ENCODE measurements at places on chromosomes 11 and 22.

DNA sequence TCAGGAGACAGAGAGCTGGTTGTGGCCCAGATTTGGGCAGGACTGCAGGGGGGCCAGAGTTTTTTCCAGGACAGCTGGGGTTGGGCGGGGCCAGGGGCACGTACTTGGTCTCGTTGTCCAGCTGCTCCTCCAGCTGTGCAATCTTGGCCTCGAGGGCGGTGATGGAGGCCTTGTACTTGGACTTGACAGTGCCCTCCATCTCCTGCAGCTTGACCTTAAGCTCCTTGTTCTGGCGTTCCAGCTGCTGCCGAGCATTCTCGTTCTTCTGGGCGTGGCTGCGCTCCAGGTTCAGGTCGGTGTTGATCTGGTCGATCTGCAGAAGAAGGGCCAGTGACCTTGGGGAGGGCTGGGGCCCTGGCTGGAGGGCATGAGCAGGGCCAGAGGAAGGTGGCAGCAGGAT is 32.1 kb downstream of the APOL1 start:
- DNase-seq: no peak

GRCh38 chr22:23243006-23243573 is 62.8 kb downstream of the BCR start:
- peak; percentile 44 for DNase-seq

GRCh38 chr11:113387605-113388211 is at the start of gene ANKK1:
TSS of gene ANKK1 (plus strand) at chr11:113387779. CDS start at chr11:113387885, 106 bp downstream.
- DNase-seq: no peak

- DNase-seq: no peak
These were observed 37.4 kb downstream of the CTNND1 start for GRCh38 chr11:57798905-57799559.

DNA sequence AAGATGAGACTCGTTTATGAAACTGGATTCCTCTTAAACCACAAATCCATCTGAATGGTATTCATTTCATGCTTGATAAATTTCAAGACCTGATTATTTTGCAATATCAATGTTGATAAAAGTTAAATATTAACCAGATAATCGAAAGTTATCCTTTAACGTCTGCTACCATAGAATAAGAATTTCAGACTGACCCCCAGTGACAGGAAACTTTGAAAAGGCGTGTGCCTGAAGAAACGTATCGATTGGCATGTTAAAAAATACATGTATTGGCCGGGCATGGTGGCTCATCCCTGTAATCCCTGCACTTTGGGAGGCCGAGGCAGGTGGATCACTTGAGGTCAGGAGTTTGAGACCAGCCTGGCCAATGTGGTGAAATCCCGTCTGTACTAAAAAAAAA is 13.9 kb downstream of the SCGB1A1 start:
- DNase-seq: no peak

DNA sequence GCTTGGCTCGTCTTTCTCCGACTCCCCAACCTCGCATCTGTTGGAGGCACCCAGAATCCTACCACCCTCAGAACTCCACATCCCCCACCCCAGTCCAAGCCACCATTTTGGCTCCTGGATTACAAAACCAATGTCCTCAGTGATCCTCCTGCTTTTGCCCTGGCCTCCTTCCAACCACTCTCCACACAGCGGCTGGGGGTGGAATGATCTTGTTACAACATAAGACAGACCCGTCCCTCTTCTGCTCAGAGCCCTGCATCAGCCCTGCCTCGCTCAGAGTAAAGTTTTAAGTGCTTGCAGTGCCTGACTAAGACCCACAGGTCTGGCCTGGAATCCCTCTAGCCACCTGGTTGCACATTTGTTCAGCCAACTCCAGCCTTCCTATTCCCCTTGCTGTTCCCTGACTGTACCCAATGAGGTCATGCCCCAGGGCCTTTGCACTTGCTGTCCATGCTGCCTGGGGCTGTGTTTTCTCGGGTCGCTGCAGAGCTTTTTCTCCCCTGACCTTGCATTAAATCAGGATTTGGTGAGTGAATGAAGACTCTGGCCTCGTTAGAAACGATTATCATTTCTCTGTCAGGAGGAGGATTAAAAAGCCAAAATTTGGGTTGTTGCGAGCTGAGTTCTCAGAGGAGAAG is 67.3 kb downstream of the IGF2 start:
- no peak for DNase-seq

- no peak for DNase-seq
These were observed 15.8 kb downstream of the OR8D1 start for GRCh38 chr11:124297921-124298320.

GRCh38 chr22:31086703-31087330 is 5.7 kb downstream of the SMTN start:
- no peak for DNase-seq

GRCh38 chr11:45652781-45653180 is 12.6 kb downstream of the CHST1 start:
- DNase-seq: no peak

- no peak for DNase-seq
These were observed 43.2 kb downstream of the ARHGAP42 start for GRCh38 chr11:100730266-100730665.

- DNase-seq: no peak
These were observed 2.5 kb upstream of the PAX6 start for GRCh38 chr11:31813391-31814175.

DNA sequence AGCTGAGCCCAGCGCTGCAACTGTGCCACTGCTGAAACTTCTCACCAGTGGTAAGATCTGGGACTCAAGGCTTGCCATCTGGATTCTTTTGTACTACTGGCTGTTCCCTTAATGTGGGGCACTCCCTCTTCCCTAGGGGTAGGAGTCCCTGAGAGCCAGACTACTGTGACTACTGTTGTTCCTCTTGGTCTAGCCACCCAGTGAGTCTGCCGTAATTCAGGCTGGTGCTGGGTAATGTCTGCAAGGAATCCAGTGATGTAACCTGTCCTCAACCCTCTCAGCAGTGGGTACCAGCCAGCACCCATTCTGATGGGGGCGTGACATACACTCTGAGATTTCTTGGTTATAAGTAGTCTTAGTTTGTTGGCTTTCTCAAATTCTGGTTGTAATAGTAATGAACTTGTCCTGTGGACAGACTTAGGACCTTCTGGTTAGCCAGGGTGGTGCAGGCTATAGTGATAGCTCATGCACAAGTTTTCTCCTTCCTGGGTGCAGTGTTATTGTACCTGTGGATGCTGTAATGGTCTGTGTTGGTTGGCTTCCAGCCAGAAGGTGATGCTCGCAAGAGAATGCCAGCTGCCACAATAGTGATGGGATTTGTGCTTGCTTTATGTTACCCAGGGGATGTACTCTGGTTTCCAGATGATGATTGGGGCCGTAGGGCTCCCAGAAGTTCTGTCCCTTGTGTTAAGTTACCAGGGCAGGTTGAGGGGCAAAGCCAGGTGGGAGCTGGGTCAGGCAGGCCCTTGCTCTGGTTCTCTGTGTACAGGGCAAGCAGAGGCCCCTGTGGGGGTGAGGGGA is 65.5 kb downstream of the ARHGAP42 start:
- no peak for DNase-seq

GRCh38 chr11:104003491-104003890 is 32.9 kb upstream of the DDI1 start:
- DNase-seq: no peak

All from DND-41 (cell line).